Stomach (tissue), 19 donors: ENCODE measurements at places on chromosomes 12 and 14. TPM values are rescaled to one million over a fixed set of nuclear protein-coding genes. Genes with fewer than 3 reads are reported as not detected.

The CMKLR1 gene
- total RNA-seq: 0.45 TPM

The INSM2 gene
- total RNA-seq: not detected

The ALDH2 gene
- 175 TPM for total RNA-seq

The ACVRL1 gene
- total RNA-seq: 54.7 TPM

The FOXN4 gene
- total RNA-seq: not detected

- no peaks in the 10 kb centered on the region for H3K36me3 ChIP-seq
- DNase-seq: no peak
- no peak overlapping the region for H3K27ac ChIP-seq
These were observed 118.1 kb downstream of the CMAS start for GRCh38 chr12:22164139-22164538.

DNA sequence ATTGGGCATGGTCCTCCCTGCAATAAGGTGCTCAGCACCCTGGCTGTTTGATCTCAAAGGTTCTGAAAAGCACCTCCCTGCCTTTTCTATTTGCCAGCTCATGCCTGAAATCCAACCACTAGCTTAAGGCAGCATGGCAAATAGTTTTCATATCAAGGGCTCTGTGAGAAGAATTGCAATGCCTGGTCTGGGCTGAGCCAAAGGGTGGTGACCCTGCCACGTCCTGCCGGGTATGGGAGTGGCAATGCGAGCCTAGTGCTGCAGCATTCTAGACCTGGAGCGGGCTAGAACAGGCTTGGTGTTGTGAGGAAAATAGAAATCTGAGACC lies 2.3 kb upstream of the SCNN1A start:
- peaks cover 60% of the 10 kb centered on the region for H3K4me1 ChIP-seq
- DNase-seq: peak; percentile 88
- H3K36me3 ChIP-seq: no peaks in the 10 kb centered on the region
- H3K27ac ChIP-seq: peak overlapping the region; percentile 89

- no peaks in the 10 kb centered on the region for H3K4me1 ChIP-seq
- DNase-seq: no peak
- H3K27me3 ChIP-seq: no peaks in the 10 kb centered on the region
- no peaks in the 10 kb centered on the region for H3K36me3 ChIP-seq
- no peak overlapping the region for H3K4me3 ChIP-seq
- H3K27ac ChIP-seq: no peak overlapping the region
These were observed 68.7 kb upstream of the MAP1LC3B2 start for GRCh38 chr12:116490471-116490870.

- no peak overlapping the region for H3K4me3 ChIP-seq
- no peaks in the 10 kb centered on the region for H3K4me1 ChIP-seq
- no peaks in the 10 kb centered on the region for H3K36me3 ChIP-seq
- no peak for DNase-seq
- no peaks in the 10 kb centered on the region for H3K27me3 ChIP-seq
- no peak overlapping the region for H3K27ac ChIP-seq
These were observed 30.0 kb downstream of the TMEM132D start for GRCh38 chr12:129873833-129874208.

- H3K4me3 ChIP-seq: no peak overlapping the region
- peak; percentile 71 for DNase-seq
- H3K36me3 ChIP-seq: no peaks in the 10 kb centered on the region
- H3K27me3 ChIP-seq: no peaks in the 10 kb centered on the region
These were observed 18.9 kb downstream of the PITPNM2 start for GRCh38 chr12:123131879-123132402.

GRCh38 chr12:53575502-53576249 lies 50.5 kb downstream of the ATF7 start:
- no peak for DNase-seq
- peaks cover 21% of the 10 kb centered on the region for H3K36me3 ChIP-seq
- no peaks in the 10 kb centered on the region for H3K27me3 ChIP-seq
